HS-27A (cell line): ENCODE measurements at places on chromosomes 12 and 14.

- no peak for DNase-seq
Measured at GRCh38 chr14:42187846-42188245, 581.2 kb downstream of the LRFN5 start.

DNA sequence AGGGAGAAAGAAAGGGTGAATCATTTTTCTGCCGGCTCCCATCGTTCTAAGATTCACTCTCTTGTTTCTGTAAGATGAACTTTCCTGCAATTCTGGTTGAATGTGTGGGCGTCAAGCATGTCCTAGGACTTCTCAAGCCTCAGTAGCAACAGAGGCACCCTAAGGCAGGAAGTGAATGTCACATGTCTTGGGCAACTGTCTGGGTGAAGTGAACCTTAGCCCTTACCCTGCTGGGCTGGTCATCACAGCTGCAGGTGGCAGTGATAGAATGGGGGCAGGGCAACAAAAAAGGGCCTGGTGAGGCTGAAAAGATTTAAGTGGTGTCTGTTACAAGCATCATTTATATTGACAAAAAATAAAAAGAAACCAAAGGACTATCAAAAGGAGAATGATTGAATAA, 45.9 kb upstream of the CAND1 start:
- no peak for DNase-seq

DNA sequence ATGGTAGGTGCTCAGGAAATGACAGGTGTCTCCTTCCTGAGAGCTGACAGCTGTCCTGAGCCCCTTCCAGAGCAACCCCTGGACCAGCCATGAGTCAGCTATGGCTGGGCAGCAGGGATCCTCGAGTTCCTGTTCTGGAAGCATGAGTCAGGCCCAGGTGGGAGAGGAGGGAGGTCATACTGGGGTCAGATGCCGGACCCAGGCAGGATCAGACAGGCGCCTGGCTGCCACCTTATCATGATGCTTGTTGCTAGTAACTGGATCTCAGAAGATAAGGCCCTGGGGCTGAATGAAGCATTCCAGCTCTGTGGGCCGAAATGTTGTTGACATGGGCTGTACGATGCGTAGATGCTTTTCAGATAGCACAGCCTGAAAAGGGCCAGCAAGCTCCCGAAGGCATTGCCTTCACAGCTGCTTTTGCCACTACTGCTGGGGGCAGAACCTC, 17.4 kb upstream of the KRT7 start:
- DNase-seq, result no peak

GRCh38 chr14:56181681-56182085, 63.5 kb downstream of the PELI2 start:
- no peak for DNase-seq

GRCh38 chr14:79516009-79516408, 695.3 kb downstream of the DIO2 start:
- no peak for DNase-seq

- DNase-seq, result no peak
Measured at GRCh38 chr12:27769142-27769673, 10.8 kb upstream of the KLHL42 start.

DNA sequence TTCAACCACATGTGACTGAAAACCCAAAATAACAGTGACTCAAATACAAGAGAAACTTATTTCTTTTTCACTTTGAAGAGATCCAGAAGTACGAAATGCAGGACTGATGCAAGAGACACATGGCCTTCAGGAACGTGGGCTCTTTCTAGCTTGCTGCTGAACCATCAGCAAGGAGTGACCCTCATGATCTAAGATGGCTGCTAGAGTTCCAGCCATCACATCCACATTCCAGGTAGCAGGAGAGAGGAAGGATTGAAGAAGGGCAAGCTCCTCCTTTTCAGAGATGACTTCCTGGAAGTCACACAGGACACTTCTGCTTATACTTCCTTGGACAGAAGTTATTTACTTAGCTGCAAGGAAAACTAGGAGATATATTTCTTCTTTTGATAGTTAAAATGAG, 67.6 kb upstream of the BCL11B start:
- DNase-seq, result no peak

GRCh38 chr14:31961896-31962295, 115.2 kb upstream of the ARHGAP5 start:
- no peak for DNase-seq

DNA sequence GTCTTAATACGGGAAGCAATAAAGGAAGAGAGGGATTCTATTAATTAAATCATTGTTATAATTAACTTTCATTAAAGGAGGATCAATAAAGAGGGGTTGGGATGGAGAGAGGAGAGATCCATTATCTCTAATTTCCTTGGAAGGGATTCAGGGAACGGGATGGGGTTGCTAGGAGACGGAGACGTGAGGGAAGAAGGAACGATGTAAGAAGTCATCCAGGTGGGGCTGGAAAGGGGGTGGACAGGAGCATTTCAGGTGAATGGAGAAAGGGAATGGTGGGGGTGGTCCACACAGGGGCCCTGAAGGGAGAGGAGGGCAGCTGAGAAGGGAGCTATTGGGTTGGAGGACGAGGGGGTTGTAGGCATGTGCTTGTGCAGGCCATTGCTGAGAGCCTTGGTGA, 17.2 kb downstream of the CALCOCO1 start:
- no peak for DNase-seq

DNA sequence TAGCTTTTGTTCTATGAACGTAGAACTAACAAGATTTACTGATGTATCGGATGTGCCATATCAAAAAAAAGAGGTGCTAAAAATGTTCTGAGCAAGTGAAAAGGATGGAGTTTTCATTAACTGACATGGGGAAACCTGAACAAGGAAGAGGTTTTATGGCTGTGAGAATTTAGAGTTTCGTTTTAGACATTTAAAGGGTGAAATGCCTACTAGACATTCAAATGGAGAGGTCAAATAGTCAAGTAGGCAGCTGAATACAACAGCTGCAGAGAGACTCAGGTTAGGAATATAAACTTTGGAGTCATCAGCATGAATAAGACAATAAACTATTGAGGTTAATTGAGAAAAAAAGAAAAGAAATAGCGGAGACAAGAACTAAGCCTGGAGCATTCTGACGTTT, 364.9 kb upstream of the GARIN6 start:
- DNase-seq, result no peak

DNA sequence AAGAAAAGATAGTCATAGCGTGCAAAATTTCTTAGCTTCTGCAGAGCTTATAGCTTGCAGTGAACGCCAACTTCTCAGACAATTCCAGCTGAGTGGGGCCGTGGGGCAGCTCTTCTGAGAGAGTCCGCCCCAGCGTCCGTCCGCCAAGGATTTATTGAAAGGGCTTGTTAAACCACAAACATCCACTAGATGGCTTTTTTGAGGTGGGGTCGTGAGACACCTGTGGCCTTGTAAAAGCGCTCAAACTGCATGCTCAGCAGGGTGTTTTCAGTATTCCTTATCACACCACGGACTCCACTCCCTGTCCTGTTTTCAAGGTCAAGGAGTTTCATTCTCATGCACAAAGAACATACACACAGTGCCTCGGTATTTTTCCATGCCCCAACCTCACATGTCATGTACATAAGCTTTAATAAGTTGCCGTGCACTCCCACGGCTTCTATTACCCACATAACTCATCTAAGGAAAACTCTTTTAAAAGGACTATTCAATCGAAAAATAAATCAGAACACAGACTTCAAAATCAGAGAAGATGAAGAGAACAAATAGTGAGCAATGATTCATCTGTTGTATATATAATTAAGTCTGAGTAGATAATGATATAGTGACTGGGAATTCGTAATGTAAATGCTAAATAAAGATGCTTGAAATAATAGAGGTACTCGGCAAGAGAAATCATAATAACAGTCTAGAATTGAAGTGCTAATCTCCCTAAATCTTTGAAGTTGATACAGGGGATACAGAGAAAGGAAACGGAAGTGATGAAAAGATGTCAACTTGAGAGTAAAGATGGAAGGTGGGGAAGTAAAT, 46.7 kb downstream of the WBP11 start:
- DNase-seq, result no peak

DNA sequence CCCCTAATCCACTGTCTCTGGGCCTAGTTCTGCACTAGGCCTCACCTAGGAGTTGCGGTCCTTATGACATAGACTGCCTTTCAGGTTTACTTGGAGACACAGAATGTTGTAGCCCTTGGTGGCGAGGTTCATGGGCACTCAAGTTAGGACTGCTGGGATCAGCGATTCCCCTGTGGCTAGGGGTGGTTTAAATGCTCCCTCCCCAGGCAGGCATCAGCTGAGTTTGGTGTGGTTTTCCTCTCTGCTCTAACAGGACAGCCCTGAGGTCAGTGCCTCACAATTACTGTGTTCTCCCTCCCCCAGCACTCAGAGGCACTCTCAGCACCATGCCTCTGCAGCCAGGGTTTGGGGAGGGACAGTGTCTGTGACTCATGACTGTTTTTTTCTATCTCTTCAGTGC, 22.2 kb upstream of the RDH16 start:
- DNase-seq, result no peak

GRCh38 chr12:105256011-105256410, 20.0 kb upstream of the APPL2 start:
- no peak for DNase-seq

DNA sequence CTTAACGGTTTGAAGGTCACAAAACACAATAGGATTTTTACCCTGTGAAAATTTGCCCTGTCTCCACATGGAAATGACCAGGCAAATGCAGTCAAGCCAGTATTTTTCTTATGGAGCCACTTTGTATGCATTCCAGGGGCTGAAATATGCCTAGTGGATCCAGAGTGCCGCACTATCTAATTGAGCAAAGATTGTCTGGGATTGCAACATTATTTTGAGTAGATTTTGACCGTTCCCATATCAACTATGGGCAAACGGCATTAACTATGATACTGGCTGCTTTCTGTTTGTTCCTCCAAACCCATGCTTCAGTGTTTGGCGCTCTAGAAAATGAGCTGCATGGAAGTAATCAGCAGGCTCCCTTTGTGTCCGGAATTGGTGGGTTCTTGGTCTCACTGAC, 223.0 kb downstream of the BTG1 start:
- no peak for DNase-seq

DNA sequence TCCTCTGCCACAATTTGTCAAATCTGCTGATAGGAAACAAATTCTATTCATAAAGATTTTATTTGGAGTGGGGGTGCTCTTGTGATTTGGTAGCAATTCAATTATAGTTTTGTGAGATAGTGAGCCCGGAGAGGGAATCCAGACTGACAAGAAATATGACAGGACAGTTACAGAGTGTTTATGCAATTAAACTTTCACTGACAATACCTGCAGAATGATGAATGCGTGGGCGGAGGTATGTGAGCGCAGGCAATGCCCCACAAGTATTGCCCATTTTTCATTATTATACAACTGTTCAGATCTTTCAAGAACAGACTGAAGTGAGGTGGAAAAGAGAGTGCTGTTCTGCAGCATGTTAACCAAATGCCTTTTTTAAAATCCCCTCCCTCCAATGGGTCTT, 259.0 kb downstream of the EGLN3 start:
- no peak for DNase-seq

- DNase-seq, result no peak
Measured at GRCh38 chr14:104280085-104280901, 141.9 kb downstream of the KIF26A start.

GRCh38 chr12:118520214-118521035, 144.1 kb downstream of the SUDS3 start:
- no peak for DNase-seq

DNA sequence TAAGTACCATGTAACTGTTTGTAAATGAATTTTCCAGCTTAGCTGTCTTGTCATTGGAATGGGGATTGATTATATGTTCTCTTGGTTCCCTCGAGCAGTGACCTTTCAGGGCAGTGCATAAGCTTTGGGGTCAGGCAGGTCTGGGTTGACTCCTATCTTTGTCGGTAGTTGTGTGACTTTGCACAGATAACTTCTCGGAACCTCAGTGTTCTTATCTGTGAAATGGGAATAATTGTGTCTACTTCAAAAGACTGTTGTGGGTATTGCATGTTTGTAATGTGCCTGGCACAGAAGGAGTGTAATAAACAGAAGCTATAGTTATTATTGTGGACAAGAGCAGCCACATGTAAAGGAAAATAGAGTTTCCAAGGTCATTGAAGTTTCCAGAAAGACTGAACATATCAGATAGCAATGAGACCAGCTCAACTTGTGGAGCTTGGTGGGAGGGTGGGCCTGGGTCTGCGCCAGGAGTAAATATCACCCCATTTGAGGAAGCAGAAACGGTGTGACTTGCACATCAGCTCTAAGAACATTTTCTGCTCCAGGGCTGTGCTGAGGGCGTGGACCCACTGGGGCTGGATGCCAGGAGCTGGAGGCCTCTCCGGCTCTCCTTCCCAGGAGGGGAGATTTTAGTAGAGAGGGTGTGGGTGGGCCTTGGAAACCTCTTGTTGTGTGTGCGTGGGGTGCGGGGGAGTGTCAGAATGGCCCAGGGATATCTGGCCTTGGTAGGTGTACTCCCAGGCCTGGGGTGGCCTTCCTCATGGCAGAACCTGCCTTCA, 19.7 kb downstream of the FOS start:
- DNase-seq, result no peak

DNA sequence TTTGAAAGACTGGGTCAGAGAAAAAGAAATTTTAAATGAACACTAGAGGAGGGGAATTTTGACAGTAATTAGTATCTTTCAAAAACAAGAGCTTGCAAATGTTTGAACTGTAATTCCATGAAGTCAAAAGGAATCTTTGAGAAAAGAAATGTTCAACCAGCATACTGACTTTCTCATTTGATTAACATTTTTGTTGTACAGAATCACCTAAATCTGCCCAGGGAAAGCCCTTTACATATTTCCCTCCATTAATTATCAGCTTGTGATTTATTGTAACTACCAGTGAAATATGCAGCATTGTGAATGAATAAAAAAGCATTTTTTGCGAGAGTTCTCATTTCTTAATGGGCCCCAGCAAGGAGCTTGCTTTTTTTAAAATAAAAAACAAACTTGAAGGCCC, 61.2 kb upstream of the CCDC91 start:
- DNase-seq, result no peak

DNA sequence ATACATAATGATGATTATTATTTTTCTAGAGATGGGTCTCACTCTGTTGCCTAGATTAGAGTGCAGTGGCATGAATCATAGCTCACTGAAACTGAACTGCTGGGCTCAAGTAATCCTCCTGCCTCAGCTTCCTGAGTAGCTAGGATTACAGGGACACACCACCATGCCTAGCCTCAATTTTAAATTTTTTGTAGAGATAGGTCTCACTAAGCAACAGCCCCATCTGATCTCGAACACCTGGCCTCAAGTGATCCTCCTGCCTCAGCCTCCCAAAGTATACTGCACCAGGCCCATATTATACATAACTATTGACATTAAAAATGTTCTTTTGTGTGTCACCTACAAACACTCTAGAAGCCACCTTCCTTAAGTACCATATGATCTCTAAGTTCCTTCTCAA, 3.4 kb downstream of the TXNRD1 start:
- DNase-seq, result no peak

GRCh38 chr12:71438670-71439361, 782 bp upstream of the LGR5 start:
- DNase-seq, result peak; percentile 22
